NCI-H446 (cell line): ENCODE measurements at places on chromosomes 16 and 17.

- DNase-seq, result no peak
These were observed 20.7 kb upstream of the SLC35B1 start for GRCh38 chr17:49728425-49728824.

GRCh38 chr16:50826797-50827316 lies 85.0 kb downstream of the CYLD start:
- DNase-seq, result no peak

GRCh38 chr17:38970128-38970527 lies 2.9 kb upstream of the FBXO47 start:
- DNase-seq, result no peak

DNA sequence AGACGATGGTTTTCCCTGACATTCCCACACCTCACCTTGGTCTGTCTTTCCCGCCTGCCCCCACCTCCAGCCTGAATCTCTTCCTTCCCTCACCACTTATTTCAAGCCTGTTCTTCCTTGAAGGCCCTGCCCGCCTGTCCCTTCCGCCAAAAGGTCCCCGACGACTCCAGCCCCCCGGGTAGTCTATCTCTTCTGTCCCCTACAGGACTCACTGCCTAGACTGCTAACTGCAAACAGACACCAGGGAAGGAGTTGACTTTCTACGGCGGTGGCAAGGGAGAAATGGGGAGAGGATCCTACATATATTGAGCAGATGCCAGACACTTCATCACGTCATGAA lies 53.7 kb downstream of the NT5M start:
- no peak for DNase-seq

GRCh38 chr17:6503641-6504195 lies 52.6 kb downstream of the PITPNM3 start:
- DNase-seq, result no peak
